ENCODE measurements at places on chromosomes 7 and 10. TPM values are rescaled to one million over a fixed set of nuclear protein-coding genes. Genes with fewer than 3 reads are reported as not detected.

- H3K27ac ChIP-seq = no peak overlapping the region
- no peaks in the 10 kb centered on the region for H3K36me3 ChIP-seq
- peaks cover 2% of the 10 kb centered on the region for H3K4me1 ChIP-seq
- no peak overlapping the region for H3K4me3 ChIP-seq
- DNase-seq = no peak
- H3K27me3 ChIP-seq = no peaks in the 10 kb centered on the region
Measured at GRCh38 chr7:1994931-1995330, 237.8 kb downstream of the MAD1L1 start.

- H3K36me3 ChIP-seq = no peaks in the 10 kb centered on the region
- no peak for DNase-seq
- H3K27me3 ChIP-seq = no peaks in the 10 kb centered on the region
- H3K4me3 ChIP-seq = no peak overlapping the region
- H3K4me1 ChIP-seq = no peaks in the 10 kb centered on the region
- H3K27ac ChIP-seq = no peak overlapping the region
Measured at GRCh38 chr10:86671985-86672710, 3.8 kb downstream of the LDB3 start.

DNA sequence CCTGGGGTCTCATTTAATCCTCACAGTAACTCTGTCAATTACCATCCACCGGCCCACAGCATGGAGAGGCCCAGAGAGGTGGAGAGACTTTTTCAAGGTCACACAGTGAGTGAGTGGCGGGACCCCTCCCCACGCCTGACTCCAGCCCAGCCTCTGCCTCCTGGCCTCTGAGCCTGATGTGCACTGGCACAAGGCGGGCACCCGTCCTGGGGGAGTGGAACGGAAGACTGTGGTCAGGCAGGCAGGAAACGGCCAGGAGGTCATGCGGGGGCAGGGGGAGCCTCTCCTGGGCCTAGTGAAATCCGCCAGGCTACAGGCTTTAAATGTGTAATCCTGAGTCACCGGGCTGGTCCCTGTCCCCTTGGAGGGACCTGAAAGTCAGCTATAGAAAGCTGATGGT is 32.2 kb downstream of the ZCCHC24 start:
- H3K27ac ChIP-seq = no peak overlapping the region
- no peaks in the 10 kb centered on the region for H3K36me3 ChIP-seq
- no peak for DNase-seq

- no peaks in the 10 kb centered on the region for H3K4me1 ChIP-seq
- DNase-seq = no peak
- H3K36me3 ChIP-seq = no peaks in the 10 kb centered on the region
- peaks cover 14% of the 10 kb centered on the region for H3K27me3 ChIP-seq
Measured at GRCh38 chr7:95929710-95930280, 157.4 kb downstream of the DYNC1I1 start.

GRCh38 chr10:110326351-110327032 is 21.8 kb upstream of the SMNDC1 start:
- DNase-seq = no peak
- H3K4me3 ChIP-seq = no peak overlapping the region
- peaks cover 6% of the 10 kb centered on the region for H3K36me3 ChIP-seq
- H3K4me1 ChIP-seq = peaks cover 11% of the 10 kb centered on the region

GRCh38 chr7:76424413-76425111 is at the start of gene ZP3:
Gene ZP3 (plus strand): TSS chr7:76424950. CDS start chr7:76424965, 15 bp downstream.
- no peaks in the 10 kb centered on the region for H3K36me3 ChIP-seq
- peaks cover 6% of the 10 kb centered on the region for H3K4me1 ChIP-seq
- DNase-seq = no peak

- H3K27me3 ChIP-seq = no peaks in the 10 kb centered on the region
- H3K4me3 ChIP-seq = no peak overlapping the region
- no peak overlapping the region for H3K27ac ChIP-seq
- no peaks in the 10 kb centered on the region for H3K36me3 ChIP-seq
- DNase-seq = no peak
Measured at GRCh38 chr7:64603271-64603670, 40.4 kb upstream of the ZNF680 start.

DNA sequence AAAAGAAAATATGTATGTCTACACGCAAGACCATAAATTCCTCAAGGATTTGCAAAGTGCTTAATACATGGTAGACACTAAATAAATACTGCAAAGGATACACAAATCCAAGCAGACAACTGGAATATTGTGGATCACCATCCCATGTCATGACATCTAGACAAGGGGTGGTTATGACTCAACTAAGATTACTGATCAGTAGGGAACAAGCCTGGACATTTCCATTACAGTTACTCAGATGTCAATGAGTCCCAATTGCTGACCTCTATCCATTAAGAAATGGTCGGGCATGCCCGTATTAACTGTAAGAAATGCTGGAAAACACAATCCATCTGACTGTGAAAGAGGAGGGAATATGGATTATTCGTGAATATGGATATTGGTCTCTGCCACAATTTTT is 27.6 kb upstream of the RUFY2 start:
- H3K27me3 ChIP-seq = no peaks in the 10 kb centered on the region
- H3K36me3 ChIP-seq = peaks cover 31% of the 10 kb centered on the region
- no peak for DNase-seq
- no peak overlapping the region for H3K27ac ChIP-seq

GRCh38 chr10:7533657-7534479 is 123.0 kb upstream of the SFMBT2 start:
- H3K27me3 ChIP-seq = peaks cover 7% of the 10 kb centered on the region
- H3K36me3 ChIP-seq = peaks cover 11% of the 10 kb centered on the region
- H3K27ac ChIP-seq = no peak overlapping the region
- H3K4me1 ChIP-seq = peaks cover 9% of the 10 kb centered on the region
- no peak overlapping the region for H3K4me3 ChIP-seq

GRCh38 chr10:79130846-79131245 is 62.1 kb downstream of the ZMIZ1 start:
- H3K27ac ChIP-seq = no peak overlapping the region
- DNase-seq = no peak
- peaks cover 15% of the 10 kb centered on the region for H3K4me1 ChIP-seq
- no peak overlapping the region for H3K4me3 ChIP-seq

DNA sequence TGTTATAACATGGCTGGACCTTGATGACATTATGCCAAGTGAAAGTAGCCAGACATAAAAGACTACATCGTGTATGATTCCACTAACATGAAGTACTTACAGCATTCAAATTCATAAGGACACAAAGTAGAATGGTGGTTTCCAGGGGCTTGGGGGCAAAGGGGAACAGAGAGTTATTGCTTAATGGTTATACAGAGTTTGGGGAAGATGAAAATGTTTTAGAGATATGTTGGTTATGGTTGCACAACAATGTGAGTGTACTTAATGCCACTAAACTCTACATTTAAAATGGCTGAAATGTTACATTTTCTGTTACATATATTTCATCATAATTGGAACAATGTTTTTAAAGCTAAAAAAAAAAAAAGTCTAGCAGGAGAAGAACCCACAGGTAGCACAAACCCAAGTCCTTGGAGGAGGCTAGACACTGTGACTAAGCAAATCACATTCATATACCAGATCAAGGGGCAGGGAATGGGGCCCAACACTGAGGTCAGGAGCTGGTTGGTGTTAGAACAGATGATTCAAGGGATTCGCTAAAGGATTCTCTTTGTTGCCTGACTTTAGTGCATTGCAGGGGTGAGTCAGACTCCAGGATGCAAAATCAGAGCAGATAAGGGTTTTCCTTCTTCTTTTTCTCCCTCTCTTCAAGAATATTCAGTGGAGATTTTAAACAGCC is 25.1 kb upstream of the AOAH start:
- H3K4me3 ChIP-seq = no peak overlapping the region
- DNase-seq = no peak
- H3K27ac ChIP-seq = no peak overlapping the region
- no peaks in the 10 kb centered on the region for H3K27me3 ChIP-seq

DNA sequence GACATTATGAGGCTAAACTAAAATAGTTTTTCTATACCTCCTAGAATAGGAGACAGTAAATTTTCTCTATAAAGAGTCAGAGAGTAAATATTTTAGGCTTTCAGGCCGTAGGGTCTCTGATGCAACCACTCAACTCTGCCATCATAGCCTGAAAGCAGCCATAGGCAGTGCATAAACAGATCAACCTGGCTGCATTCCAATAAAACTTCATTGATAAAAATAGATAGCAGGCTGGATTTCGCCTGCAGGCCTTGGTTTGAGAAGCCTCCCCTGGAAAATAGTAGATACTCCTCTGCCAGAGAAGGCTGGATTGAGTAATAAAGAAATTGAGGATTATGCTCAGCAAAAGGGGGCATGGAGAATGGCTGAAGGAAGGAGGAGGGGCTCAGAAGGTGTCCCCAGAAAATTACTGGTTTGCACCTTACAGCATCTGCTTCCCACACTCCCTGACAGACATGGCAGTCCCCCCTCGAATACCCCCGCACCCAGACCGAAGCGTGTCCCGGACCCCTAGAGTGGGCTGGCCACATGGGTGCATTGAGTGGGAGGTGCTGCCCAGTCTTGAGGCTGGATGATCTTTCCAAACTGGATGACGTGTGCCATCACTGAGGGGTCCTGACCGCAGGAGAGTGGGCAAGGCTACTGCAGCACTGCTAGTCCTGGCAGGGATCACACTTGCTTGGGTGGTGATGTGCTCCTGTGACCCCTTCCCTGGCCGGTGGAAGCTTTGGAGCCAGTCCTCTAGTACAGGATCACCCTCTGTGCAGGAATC is 126.6 kb downstream of the PTPN20 start:
- H3K27me3 ChIP-seq = no peaks in the 10 kb centered on the region
- DNase-seq = no peak
- no peak overlapping the region for H3K27ac ChIP-seq
- H3K36me3 ChIP-seq = no peaks in the 10 kb centered on the region
- no peak overlapping the region for H3K4me3 ChIP-seq

DNA sequence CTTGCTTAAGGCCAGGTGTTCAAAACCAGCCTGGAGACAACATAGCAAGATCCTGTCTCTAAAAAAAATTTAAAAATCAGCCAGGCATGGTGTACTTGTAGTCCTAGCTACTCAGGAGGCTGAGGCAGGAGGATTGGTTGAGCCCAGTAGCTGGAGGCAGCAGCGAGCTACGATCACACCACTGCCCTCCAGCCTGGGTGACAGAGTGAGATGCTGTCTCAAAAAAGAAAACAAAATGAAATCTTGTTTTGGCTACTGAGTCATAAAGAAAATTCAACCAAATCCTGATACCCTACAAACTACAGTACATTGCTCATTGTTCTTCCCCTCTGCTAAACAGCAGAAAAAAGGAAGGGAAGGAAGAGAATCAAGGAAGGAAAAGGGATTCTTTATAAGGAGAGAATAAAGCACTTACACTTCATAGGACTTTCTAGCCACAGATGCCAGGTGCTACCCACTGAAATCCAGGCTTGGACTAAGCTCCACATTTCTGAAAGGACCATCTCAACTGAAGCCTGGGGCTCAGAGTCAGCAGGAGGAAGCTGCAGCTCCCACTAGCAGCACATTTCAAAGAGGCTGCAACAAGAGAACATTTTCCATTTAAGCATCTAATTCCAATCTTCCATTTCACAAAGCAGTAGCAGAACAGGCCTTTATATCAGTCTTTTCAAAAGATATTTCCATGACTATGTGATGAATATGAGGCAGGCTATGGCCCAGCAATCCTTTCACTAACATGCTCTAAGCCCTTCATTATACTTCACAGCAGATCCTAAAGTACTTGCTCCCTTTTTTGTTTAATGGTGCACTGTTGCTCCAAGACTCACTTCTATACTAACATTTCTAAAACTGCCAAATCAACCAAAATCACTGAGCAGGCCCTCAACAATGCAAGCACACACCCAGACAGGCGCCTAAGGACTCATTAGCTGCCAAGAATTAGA is 13.5 kb downstream of the TNPO3 start:
- no peak overlapping the region for H3K4me3 ChIP-seq
- H3K4me1 ChIP-seq = peaks cover 52% of the 10 kb centered on the region
- no peak overlapping the region for H3K27ac ChIP-seq
- peaks cover 29% of the 10 kb centered on the region for H3K36me3 ChIP-seq

- H3K27ac ChIP-seq = no peak overlapping the region
- DNase-seq = no peak
- peaks cover 17% of the 10 kb centered on the region for H3K4me1 ChIP-seq
- H3K36me3 ChIP-seq = peaks cover 18% of the 10 kb centered on the region
- H3K4me3 ChIP-seq = no peak overlapping the region
Measured at GRCh38 chr10:35191523-35191922, 64.9 kb downstream of the CREM start.

GRCh38 chr10:86536294-86536861 is 14.8 kb upstream of the WAPL start:
- no peaks in the 10 kb centered on the region for H3K27me3 ChIP-seq
- peaks cover 26% of the 10 kb centered on the region for H3K4me1 ChIP-seq
- peak; percentile 50 for DNase-seq

- H3K4me1 ChIP-seq = peaks cover 50% of the 10 kb centered on the region
- H3K27ac ChIP-seq = peak overlapping the region; percentile 7
- DNase-seq = no peak
- H3K4me3 ChIP-seq = no peak overlapping the region
- H3K27me3 ChIP-seq = no peaks in the 10 kb centered on the region
- H3K36me3 ChIP-seq = peaks cover 2% of the 10 kb centered on the region
Measured at GRCh38 chr7:108308903-108309302, 147.3 kb downstream of the NRCAM start.

DNA sequence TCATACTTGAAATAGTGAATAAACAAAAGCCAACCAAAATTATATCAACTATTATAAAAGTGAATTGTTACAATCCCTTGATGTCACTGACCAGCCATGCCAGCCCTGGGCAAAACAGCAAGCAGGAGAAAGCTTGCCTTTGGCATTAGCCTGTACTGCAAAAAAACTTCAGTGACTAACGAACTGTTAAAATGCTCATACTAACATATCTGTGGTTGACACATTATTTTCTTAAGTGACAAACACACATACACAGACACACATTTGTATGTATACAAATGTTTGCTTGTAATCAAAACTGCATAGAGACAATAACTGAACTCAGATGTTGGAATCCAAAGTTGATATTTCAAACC is 29.5 kb downstream of the CHCHD3 start:
- peaks cover 13% of the 10 kb centered on the region for H3K36me3 ChIP-seq
- peaks cover 33% of the 10 kb centered on the region for H3K4me1 ChIP-seq
- no peak overlapping the region for H3K4me3 ChIP-seq
- no peak for DNase-seq

DNA sequence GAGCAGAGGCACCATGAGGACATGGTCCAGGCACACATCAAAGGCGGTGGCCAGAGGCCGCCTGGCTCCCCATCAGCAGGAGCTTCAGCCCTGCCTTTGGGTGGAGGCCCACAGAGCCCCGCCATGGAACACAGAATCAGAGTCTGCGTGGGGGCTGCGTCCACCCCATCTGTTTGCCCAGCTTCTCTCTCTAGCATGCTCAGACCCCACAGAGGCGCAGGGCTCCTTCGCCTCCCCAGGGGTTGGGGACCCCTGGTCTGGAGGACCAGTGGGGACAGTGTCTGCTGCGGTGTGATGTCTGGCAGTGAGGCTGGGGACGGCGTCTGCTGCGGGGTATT is 321.9 kb downstream of the PTPRN2 start:
- H3K36me3 ChIP-seq = no peaks in the 10 kb centered on the region
- no peak for DNase-seq
- H3K4me1 ChIP-seq = no peaks in the 10 kb centered on the region
- no peak overlapping the region for H3K27ac ChIP-seq
- no peaks in the 10 kb centered on the region for H3K27me3 ChIP-seq

Gene NOBOX
- total RNA-seq = not detected

Gene TRIM73
- 1.5 TPM for total RNA-seq

Gene STEAP2
- total RNA-seq = not detected

Gene HGF
- not detected for total RNA-seq

Gene PRLHR
- not detected for total RNA-seq

Measured in activated naive CD8-positive, alpha-beta T cell treated with anti-CD3 and anti-CD28 coated beads for 36 hours (primary cell).